RKO (cell line): ENCODE measurements at places on chromosomes 16 and 17.

DNA sequence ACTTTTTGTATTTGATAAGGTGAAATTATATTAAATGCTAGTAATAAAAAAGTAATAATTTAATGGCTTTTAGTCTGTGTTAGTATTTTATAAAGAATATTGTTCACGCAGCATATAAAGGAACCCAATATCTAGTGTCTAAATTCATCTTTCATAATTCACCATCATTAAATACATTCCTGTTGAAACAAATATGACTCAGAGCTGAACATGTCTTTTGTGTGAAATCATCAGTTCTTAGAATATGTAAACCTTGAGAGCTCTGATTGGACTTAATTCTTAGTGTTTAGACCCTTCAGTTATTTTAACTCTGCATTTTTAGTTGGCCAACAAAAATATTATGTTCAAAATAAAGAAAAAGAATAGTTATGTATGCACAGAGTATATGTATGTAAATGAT is 71.8 kb downstream of the ABHD15 start:
- peak; percentile 66 for DNase-seq

DNA sequence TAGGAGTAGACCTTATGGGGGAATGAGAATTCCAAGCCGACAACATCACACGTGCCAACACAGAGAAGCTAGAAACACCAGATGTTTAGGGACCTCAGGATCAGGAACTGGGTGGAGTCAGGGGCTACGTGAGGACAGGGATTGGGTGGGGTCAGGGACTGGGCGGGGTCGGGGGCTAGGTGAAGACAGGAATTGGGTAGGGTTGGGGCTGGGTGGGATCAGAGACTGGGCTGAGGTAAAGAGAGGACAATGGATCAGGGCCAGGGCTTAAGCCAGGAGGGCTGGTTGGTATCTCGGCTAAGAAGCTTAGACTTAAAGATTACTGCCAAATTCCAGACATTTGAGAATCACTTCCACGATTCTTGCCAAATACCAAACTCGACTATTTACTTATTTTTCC is 11.6 kb downstream of the TEKT5 start:
- no peak for DNase-seq

- no peak for DNase-seq
Observed at GRCh38 chr17:3722716-3723115, 987 bp upstream of the HASPIN start.

GRCh38 chr17:18111330-18111971 is 2.9 kb downstream of the MYO15A start:
- no peak for DNase-seq

DNA sequence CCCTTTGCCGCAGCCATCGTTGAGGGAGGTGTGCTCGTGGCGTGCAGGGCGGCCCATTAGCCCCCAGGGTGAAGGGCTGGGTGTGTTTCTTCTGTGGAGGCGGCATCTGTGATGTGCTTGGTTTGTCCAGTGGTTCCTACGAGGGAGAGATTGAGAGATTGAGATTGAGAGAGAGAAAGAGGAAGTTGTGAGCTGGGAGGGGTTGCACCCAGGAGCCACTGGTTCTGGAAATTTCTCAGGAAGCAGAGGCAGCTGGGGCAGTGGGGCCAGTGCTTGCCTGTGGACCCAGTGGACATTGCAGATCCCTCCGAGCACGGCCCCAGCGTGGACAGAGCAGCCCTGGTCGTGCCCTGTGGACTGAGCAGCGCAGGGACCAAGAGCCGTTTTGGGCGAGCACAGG is 72.0 kb upstream of the ZNF750 start:
- no peak for DNase-seq

GRCh38 chr17:7223375-7223774 is 3.6 kb downstream of the ACADVL start:
- DNase-seq = no peak

- peak; percentile 46 for DNase-seq
Observed at GRCh38 chr16:23423496-23424049, 29.4 kb downstream of the COG7 start.

DNA sequence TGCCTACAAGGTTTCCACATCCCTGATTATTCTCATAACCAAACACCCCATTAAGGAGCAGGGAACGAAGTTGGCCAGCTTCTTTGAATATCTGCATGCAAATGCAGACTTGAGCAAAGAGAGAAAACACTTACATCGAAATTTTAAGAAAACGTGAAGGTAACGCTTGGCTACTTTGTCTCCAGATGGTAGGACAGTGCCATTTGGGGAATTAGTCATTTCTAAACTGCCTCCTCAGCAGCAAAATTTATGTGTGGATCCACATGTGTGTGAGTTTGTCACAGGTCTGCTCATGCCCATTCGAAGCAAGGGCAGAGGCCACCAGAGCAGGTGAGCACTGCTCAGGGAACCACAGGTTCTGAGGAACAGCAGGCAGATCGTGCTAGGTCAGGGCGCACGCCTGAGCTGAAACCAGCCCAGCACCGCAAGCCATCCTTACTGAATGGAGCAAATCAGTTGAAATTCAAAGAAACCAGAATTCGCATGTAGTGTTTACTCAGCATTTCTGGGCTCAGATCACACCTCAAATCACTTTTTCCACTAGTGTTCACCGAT is 80.1 kb downstream of the SOCS1 start:
- no peak for DNase-seq

GRCh38 chr16:87337262-87337771 is 20.1 kb upstream of the C16orf95 start:
- no peak for DNase-seq

DNA sequence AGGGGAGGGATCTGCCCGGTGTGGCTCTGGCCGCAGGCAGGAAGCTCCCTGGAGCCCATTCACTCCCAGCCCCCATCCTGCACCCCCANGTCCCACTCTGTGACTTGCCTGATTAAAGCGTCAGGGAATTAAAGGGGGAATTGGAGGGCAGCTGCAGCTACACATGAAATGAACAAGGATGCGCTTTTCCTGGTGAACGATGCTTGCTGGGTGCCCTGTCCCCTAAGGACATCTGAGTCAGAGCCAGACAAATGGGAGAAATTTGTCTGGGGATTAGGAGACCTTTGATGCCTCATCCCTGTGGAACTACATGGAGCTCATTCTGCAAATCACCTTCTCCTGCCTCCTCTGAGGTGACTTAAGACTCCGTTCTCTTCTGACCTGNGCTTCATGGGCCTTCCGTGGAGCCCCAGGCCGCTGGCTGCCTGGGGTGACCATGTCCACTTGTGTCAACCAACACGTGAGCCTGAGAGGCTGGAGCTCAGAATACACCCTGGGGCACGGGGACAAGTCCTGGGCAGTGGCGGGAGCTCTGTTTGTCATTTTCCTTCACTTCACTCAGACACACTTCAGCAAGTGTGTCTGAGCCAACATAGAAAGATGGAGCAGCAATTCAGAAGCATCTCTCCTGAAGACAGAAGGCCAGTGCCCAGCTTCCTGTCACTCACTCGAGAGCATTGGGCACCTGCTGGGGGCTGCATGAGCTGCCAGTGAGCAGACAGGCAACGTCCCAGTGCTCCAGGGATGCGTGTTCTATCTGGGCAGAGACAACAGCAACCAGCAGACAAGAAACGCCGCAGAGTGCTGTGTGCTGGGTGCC is 54.1 kb downstream of the METRNL start:
- no peak for DNase-seq

DNA sequence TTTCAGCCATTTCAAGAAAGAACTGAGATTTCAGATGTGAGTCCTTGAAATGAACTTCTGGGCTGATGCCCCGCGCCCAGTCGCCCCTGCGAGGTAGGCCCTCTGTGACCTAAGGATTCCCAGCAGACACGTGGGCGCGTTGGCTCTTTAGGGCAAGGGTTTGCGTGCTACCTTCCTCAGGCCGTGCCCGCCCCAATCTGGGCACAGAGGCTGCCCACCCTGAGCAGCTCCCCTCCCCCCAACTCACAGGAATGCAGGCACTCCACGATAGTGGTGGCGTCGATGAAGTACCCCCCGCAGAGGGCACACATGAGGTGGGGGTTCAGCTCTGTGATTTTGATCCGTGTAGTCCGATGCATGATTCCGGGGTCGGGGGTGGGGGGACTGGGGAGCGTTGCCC is 8.1 kb downstream of the PCGF2 start:
- no peak for DNase-seq

GRCh38 chr16:65523283-65523944 is 401.6 kb upstream of the CDH11 start:
- no peak for DNase-seq

DNA sequence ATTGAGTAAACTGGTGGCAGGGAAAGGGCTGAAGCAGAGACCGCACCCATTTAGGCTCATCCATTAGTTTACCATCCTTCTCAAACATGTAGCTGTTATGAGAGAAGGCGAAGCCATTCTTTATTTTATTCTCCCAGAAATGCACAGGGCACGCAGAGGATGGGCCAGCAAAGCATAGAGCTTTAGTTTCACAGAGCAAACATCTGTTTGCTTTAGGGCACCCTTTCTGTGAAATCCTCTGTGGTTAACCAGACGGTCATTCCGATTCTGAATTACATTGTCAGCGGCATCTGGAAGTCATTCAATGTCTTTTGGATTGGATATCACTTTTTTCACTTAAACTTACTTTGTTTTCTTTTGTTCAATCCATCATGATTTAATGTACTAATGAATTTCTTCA is 96.0 kb downstream of the TOX3 start:
- DNase-seq = no peak

DNA sequence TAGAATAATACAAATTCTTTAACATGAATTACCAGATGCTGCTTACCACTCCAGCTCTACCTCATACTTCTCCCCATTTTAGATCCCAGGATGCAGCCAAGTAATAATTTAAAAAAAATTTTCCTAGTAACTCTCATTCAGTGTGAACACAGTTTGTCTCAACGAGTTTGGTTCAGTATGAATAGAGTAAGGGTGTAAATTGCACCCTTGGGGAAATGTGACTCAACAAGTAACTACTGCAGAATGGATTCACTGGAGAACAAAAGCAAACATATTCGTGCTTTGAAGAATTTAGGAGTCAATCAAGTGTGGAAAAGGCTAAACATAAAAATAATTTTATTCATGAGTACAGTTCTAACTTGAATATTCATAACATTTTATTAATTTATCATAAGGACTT is 23.0 kb downstream of the KCNJ16 start:
- no peak for DNase-seq

DNA sequence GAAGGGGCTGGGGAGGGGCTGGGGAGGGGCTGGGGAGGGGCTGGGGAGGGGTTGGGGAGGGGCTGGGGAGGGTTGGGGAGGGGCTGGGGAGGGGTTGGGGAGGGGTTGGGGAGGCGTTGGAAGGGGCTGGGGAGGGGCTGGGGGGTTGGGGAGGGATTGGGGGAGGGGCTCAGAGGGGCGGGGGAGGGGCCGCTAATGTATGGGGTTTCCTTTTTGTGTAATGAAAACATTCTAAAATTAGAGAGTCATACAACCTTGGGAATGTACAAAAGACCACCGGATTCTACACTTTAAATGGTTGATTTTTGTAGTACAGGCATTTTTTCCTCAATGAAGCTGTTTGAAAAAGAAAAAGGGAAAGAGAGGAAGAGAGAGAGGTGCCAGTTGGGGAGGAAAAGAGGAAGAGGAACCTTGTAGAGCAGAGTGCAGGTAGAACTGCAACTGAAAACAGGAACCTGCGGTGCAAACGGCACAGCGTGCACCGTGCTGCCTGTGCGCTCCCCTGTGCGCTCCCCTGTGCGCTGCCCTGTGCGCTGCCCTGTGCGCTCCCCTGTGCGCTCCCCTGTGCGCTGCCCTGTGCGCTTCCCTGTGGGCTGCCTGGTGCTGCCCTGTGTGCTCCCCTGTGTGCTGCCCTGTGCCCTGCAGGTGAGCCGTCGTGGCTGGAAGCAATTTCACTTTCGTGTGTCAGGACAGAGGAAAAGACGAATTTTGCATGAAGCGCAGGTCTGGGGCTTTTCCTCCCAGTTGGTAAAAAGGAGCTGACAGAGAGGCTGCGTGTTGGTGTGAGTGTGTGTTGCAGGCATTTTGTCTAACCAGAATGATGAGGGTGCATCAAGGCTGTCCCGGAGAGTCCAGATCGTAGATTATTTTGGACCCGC is 40.8 kb downstream of the METRNL start:
- no peak for DNase-seq

DNA sequence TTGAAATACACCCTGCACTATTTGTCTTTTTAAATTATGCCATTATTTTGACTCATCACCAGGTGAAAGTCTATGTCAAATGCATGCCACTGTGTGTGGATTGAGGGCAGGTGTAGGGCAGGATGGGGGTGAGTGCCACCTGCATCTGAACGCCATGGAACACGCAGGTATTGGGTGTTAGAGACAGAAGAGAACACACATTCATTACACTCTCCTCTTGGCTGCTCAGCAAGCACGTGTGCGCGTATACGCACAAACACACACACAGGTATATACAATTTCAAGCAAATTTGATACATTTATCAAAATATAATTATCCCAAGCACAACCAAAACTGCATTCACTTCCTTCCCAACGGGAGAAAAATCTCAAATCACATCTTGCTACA is 268.9 kb downstream of the NTN1 start:
- no peak for DNase-seq

GRCh38 chr17:81229666-81229920 is 6.8 kb upstream of the CEP131 start:
- DNase-seq = no peak

GRCh38 chr17:49597928-49598655 is 22.4 kb downstream of the NXPH3 start:
- no peak for DNase-seq

- no peak for DNase-seq
Observed at GRCh38 chr16:22394121-22394520, 19.7 kb upstream of the CDR2 start.

GRCh38 chr16:48494742-48495141 is 109.5 kb upstream of the SIAH1 start:
- DNase-seq = no peak

GRCh38 chr17:36072431-36073121 is 8.5 kb downstream of the CCL18 start:
- DNase-seq = no peak

- no peak for DNase-seq
Observed at GRCh38 chr16:50464325-50465290, 83.6 kb upstream of the NKD1 start.

DNA sequence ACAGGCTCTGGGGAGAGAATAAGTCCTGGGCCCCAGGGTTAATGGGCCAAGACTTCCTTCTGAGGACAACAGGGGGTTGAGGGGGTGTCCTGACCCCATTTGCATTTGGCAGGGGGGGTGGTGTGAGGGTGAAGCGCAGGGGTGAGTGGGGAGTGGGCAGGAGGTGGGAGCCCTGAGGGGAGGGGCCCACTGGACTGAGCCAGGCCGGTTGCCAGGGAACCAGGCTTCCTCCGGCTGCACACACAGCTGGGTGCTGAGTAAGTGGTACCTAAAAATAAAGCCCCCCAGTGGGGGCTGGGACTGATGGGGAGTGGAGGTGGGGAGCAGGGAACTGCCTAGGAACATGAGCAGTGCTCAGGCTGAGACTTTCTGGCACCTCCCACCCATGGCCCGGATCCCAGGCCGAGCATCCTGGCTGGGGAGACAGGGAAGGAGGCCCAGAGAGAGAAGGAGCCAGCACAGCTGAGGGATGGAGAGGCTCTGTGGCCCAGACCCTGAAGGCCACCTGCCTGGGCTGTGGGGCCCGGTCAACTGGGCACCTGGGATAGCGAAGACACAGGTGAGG is 7.5 kb upstream of the RASD1 start:
- DNase-seq = no peak

DNA sequence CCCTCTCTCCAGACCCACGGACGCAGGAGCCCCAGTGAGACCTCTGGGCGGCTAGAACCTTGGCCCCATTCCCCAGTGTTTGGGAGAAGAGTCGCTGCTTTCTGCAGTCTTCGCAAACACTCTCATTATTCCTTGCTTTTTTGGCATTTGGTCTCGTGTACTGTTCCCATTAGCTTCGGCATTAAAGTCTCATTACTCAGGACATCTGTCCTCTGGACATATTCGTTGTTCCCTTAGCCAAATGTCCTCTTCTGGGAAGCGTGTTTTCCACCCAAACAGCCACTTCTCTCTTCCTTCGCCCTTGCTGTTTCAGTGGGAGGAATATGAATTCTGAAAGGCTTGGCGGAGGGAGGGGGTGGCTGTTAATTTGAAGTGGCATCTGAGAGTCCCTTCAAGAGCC is 11.1 kb downstream of the SHISA6 start:
- DNase-seq = no peak
